Hematopoietic multipotent progenitor cell treated with erythropoietin and hydrocortisone succinate and interleukin-3 and kit ligand, for 8 days (in vitro differentiated cells): ENCODE measurements at places on chromosomes 11 and 22.

GRCh38 chr11:86800076-86800959 lies at the start of gene PRSS23:
Gene PRSS23 (plus strand): TSS chr11:86800542. CDS start chr11:86807644, 7,102 bp downstream.
- DNase-seq = peak; percentile 40

DNA sequence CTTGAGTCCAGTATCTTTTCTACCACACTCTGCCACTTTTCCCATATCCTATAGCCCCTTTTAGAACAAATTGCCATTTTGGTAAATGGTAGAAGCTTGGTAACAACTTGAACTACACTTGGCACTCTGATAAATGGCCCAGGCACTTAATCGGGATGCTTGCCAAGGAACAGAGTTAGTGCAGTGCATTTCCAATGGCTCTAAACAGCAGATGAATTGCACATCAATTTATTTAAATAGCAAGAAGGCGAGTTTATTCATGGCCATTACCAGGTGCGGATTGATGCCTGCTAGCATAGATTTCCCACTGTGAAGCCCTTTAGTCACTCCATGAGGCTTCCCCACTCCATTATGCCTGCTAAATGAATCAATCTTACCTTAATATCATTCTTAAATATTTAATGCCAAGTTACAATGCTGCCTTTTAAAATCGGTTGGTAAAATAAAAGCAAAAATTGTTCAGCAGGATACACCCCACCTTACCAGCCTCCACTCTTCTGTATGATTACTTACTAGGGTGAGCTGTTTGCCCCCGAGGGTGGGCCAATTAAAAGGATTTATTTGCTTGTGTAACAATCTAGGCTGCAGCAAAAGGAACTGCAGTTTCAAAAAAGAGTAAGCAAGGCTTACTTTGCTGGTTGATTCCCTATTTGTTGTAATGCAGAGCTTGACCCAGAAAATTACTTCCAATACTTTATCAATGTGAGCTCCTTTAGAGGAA lies 136.0 kb upstream of the ARHGAP42 start:
- no peak for DNase-seq

DNA sequence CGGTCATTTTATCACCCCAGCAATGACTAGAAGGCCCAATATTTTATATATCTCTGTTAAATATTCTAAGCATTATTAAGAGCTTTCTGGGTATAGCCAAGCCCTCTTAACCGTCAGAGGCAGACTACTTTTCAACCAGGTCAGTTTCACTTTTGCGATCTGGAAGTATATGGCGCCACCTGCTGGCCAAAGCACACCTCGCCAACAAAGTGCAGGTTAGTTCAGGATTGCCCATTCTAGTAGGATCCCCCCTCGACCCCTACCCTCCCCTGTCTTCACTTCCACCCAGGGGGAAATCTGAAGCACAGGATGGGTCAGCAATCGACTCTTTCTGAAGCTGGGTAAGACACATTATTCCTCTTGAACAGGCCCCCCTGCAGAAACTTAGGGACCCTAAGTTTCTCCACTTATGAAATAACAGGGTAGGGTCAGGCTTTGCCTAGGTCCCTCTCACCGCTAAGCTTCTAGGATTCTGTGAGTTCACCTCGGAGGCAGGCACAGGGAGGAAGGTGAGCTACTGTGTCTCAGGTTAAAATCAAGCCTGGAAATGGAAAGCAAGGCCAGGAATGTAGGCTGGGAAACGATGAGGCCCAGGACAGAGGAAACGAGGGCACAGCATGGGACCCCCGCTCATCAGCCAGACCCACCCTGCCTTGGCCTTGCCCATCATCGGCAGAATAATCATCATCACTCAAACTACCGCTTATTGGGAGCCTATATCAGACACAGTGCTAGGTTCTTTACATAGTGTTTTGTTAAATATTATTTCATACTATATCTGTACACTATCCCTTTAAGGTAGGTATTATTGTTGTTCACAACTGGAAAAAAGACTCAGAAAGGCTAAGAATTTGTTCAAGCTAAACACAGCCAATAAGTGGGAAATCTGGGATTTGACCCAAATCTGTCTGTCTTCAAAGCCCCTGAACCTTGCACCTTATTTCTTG lies 35.6 kb downstream of the KCNJ1 start:
- DNase-seq = peak; percentile 87

DNA sequence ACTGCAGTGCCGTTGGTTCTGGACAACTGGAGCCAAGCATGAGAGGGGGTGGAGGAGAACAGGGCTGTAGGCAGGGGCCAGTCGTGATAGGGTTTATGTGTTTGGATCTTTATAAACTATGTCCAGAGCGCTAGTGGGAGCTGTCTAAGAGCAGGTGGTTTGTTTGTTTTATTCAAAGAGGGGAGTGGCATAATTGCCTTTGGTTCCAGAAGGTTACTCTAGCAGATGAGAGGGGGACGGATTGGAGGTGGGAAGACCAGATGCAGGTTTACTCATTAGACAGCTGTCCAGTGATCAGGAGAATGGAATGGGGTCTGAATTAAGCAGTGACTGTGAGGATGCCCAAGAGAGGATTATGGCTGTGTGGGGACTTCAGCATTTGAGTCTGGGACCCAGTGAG lies 109.3 kb upstream of the TBCEL start:
- no peak for DNase-seq

DNA sequence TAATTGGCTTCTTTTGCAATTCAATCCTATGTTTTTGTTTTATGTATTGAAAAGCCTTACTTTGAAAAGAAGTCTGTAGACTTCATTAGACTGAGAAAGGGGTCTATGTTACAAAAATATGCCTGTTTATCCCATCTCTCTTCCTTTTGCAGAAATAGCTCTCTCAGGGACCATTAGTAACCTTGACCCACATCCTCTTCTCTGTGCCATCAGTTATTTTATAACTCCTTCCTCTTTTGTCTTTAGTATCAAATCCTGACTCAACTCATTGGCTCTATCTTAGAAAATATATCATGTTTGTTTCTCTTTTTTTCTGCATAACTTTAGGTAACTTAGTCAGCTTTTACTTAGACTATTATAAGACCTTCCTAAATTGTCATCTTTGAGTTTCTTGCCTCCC lies 20.3 kb downstream of the ZC3H12C start:
- DNase-seq = no peak

GRCh38 chr11:108824545-108824944 lies 159.7 kb downstream of the DDX10 start:
- DNase-seq = no peak

GRCh38 chr11:129960216-129961214 lies 42.1 kb downstream of the PRDM10 start:
- DNase-seq = no peak

DNA sequence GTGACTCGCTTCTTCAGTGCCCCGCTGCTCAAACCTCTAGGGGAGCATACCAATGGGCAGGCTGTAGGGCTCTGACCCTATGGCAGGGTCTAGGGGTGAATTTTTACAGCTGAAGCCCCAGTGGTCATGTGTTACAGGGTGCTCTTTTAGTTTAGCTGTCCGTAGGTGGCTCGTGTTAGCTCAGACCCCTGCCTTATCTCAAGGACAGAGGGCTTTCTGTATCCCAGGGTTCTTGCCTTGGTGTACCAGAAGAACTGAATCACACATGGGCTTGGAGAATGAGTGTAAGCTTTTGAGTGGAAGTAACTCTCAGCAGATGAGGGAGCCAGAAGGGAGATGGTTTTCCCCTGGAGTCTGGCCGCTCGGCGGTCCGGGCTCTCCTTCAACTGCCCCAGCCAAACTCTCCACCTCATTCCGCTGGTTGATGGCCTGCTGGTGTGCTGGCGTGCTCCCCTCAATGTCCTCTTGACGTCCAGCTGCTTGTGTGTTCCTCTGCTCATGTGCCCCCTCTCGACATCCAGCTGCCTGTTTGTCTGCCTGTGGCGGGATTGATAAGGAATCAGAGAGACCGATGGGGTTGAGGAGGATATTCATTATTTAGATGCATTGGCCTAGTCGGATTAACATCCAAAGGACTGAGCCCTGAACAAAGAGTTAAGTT lies 37.5 kb downstream of the BIRC2 start:
- DNase-seq = peak; percentile 79

DNA sequence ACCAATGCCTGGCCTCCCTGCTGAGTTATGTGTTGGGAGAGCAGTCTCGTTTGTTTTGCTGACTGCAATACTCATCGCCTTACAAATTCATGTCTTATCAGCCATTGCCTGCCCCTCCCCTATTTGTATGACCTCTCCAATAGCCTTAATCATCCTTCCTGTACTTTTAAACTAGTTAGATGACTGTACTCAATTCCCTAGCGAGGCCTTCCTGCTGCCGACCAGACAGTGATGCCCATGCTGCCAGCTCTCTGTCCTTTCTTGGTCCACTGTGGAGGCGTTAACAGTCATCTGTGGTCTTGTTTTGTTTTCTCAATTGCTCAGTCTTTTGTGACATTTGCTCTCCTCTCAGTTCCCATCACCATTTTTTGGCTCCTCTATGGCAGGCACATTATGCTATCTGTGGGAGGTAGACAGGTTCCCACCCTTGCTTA lies 20.3 kb upstream of the YPEL1 start:
- DNase-seq = peak; percentile 68

GRCh38 chr22:42889304-42889703 lies 32.2 kb upstream of the ARFGAP3 start:
- peak; percentile 20 for DNase-seq
